H4 (cell line): ENCODE measurements at places on chromosomes 3 and 15.

GRCh38 chr3:13235079-13235478, 161.8 kb upstream of the IQSEC1 start:
- DNase-seq: no peak

DNA sequence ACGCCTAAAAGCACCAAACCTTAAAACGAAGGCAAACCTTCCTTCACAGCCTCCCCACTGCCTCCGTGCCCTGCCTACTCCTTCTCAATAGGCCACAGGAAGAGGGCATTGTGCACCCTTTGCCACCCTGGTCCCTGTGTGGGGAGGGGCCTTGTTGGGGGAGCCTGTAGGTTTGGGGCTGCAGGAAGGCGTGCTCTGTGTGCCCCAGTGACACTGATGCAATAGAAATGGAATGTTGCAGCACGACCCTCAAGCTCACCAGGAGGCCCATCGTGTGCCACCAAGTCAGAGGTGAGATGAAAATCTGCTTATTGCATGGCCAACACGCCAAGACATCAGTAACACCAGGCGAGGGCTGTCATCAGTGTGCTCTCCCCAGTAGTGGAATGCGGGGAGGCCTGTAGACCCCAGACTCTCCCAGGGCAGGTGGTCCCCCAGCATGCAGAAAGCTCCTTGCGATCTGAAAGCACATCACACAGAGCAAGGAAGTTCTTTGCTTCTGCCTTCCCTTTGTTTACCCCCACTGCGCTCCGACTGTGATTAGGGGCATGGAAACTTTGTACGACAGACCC, 86.2 kb downstream of the ASB7 start:
- DNase-seq: no peak

- no peak for DNase-seq
These were observed 57.5 kb downstream of the ATP8B4 start for GRCh38 chr15:50061503-50061902.

DNA sequence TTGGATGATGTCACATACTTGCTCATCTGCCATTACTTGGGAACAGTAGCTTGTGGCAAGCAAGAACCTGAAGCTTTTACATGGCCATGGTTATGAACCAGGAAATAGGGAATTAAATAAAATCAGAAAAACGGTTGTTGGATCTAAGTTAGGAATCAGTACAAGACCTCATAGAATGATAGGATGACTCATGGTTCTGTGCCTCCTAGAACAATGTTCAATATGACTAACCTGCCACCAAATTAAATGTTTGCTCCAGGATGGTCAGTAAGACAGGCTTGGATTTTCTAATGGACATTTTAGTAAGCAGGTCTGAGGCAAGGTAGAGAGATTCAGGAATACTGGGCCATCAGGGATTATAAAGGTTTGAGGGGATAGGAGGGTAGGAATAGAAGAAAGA, 218.9 kb downstream of the PLOD2 start:
- DNase-seq: no peak

- no peak for DNase-seq
These were observed 237.4 kb upstream of the TGFBR2 start for GRCh38 chr3:30368978-30369377.

DNA sequence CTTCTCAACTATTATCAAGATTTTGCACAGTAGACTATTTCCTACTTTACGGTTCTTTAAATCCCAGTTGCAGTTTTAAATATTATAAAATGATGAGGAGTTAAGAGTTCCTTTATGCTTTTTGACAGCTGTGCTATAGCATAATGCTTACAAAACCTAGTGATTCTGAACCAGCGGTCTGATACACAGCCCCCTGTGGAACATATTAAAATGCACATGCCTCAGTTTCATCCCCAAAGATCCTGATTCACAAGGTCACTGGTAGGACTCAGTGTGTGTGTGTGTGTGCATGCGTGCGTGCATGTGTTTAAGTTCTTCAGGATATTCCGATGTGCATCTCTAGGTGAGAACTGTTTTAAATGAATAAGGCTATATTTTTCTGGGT, 330.1 kb upstream of the TPM1 start:
- no peak for DNase-seq

- DNase-seq: peak; percentile 31
These were observed 31.9 kb downstream of the EHD4 start for GRCh38 chr15:41940441-41940857.

DNA sequence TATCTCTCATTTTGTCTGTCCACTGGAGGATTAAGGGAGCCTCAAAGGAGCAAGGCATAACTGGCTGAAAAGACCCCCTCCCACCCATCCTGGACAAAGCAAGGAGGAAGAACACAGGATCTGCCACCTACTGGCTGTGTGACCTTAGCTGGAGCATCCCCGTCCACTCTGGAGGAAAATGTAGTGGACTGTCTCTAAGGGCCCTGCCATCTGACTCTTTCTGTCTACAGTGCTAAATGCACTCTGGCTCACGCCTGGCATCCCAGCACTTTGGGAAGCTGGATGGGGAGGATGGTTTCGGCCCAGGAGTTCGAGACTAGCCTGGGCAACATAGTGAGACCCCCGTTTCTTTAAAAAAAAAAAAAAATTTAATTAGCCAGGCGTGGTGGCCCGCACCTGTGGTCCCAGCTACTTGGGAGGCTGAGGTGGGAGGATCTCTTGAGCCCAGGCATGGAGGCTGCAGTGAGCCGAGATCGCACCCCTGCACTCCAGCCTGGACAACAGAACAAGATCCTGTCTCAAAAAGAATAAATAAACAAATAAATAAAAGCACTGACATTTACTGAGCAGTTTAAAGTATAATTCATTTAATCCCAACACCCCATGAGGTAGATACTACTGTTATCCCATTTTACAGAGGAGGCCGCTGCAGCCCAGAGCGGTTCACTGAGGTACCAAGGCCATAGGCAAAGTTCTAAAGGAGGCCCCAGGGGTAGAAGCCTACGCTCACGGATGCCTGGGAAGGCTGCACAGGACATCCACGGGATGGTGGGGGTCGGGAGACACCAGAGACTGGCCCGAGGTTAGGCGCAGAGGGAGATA, 1.1 kb downstream of the TBC1D2B start:
- no peak for DNase-seq

DNA sequence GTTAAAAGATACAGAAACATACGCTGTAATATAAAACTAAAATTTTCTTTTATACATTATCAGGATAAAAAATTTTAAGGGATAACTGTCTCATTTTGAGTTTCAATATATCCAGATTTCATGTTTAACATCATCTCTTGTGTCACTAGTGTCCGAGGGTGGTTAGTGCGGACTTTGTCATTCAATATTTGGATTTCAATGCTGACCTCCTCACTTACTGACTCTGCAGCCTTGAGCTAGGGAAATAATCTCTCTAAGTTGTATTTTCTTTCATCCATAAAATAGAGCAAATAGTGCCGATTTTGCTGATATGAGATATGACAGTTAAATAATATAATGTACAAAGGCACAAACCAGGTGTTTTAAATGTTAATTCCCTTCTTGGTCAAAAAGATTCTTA, 203.2 kb downstream of the CPNE4 start:
- DNase-seq: no peak

DNA sequence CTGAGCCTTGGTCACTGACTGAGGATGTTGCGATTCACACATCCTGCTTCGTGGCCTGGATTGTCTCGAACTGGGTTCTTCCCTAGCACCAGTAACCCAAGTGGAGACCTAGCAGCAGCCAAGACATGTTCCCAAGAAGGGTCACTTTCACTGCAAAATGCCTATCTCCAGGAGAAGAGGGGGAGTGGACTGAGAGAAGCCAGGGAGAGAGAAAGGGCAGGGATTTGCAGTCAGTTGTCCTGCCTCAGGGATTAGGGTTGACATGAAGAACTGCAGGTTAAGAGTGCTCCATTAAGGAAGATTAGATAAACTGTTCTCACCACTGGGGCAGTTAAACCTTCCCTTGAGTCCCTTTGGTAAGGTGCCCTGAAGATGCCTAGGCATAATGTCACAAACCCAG, 5.7 kb upstream of the CD276 start:
- DNase-seq: no peak

DNA sequence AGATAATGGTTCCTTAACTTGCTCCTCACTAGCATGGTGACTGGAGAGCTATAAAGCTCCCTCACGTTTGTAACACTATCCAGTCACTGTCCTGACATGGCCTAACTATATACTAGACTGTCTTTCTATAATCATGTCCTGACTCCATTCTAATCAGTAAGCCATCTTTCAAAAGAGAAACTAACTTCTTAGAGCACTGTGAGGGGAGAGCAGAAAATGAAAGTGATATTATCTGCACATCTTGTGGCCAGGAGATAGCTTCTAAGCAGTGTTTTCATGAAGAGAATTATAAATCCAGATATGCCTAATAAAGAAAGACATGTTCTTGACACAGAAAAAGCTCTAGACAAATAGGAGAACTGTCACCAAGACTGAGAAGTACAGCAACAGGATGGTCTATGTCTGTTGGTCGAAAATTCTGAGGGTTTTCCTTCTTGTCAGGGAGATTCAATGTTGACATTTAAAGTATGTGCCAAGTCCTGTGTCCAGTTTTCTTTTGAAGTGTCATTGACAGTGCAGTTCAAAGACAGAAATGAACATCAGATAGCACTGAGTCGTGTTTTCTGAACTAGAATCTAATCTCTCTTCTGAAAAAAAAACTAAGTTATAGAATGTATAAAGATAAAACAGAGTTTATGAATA, 230.6 kb upstream of the PEX5L start:
- no peak for DNase-seq

DNA sequence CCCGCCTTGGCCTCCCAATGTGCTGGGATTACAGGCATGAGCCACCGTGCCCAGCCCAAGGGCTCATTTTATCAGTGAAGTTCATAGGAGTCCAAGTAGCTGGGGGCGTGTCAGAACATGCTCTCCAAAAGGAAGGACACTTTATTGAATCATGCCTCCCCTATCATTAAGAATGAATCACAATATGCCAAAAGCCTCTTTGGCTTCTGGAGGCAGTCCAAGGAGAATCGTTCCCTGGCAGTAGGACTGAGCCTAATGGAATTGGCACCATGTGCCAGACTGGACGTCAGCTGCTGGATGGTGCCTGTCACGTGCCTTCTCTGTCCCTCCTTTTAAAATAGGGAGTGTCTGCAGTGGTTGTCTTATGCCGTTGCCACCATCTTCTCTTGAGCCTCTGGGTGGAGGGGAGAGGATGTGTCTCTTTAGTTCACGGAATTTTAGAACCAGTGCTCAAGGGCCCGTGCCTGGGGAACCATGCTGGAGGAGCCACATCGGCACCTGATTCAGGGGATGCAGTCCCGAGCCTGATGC, 234.7 kb upstream of the LYSMD4 start:
- peak; percentile 26 for DNase-seq

DNA sequence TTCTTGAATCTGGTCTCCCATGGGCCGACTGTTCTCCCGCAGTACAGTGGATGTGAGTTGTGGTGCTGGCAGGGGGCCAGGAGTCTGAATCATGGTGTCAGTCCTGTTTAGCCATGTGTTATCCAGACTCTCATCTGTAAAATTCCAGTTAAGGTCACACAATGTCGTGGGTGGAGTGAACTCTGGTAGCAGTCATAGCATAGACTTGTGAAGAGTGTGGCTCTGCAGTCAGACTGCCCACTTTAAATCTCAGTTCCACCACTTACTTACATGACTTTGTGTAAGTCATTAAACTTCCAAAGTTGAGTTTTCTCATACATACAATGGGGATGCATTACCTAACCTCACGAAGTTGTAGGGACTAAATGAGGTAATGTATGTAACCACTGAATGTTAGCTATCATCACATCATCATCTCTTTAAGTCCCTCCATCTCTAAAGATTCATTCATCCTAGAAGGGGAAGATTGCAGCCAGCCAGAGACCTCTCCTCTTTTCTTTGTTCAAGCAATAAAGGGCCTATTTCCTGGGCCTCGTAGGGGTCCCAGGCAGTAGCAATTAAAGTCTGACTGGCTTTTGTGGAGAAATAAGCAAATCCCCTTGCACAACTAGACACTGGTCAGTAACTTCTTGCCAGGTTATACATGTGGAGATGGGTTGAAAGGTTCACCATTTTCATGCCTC, 93.9 kb downstream of the PCCB start:
- peak; percentile 85 for DNase-seq

GRCh38 chr15:63070681-63071129, 28.2 kb downstream of the TPM1 start:
- no peak for DNase-seq

DNA sequence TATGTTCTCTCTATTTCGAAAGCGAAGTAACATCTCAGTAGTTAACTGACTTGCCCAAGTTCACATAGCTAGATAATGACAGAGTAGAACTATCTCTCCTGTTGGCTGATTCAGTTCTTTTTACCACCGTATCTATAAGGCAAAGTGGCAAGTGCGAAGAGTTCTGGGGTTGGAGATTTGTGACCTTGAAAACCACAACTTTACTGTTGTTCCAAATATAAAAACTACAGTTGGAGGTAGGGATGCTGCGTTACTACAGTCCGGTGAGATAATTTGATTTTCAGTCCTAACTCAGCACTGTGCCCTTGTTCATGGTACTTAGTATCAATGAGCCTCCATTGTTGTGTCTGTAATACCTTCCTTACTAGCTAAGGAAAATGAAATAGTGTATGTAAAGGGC, 71.2 kb upstream of the GOLGA8B start:
- no peak for DNase-seq

GRCh38 chr3:8520816-8521403, 19.3 kb downstream of the LMCD1 start:
- no peak for DNase-seq

DNA sequence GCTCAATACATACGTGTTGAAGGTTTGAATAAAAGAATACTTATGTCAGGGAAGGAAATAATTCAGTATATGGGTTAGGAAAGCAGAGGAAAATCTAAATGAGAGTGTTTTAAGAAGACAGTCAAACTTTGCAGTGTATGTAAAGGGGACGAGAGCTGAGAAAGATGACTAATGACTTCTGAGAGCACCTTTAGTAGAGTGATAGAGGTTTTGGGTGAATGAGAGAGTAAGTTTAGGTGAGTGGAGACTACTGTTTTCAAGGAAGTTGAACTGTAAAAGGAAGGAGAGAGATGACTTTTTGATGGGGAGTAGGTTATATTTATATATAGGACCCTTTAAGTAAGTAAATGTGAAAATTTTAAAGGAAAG, 9.4 kb downstream of the TBC1D23 start:
- DNase-seq: no peak

- peak; percentile 81 for DNase-seq
These were observed 223.3 kb upstream of the TPRG1 start for GRCh38 chr3:188948281-188948996.

- no peak for DNase-seq
These were observed 80.9 kb upstream of the DCBLD2 start for GRCh38 chr3:98982351-98982750.

- DNase-seq: no peak
These were observed 19.8 kb upstream of the RAB7A start for GRCh38 chr3:128706086-128706615.

DNA sequence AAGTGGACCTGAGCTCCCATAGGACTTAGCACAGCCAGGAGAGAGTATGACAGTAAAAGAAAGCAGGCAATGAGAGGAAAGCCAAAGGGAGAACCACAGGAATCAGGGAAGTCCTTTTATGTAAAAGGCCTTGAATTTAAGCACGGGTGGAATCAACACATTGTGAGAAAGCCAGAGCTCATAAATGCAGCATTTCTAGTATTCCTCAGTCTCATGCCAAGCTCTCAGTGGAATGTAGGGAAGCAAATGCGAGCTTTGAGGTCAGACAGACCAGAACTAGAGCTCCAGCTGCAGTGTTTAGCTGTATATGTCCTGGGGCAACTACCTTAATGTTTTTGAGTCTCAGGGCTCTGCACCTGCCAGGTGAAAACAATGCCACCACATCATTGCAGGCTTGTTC, 132.1 kb upstream of the TRIM42 start:
- DNase-seq: no peak
